ENCODE measurements at places on chromosomes 7 and 10.

GRCh38 chr7:150977382-150978125 lies 567 bp downstream of the KCNH2 start:
- no peak for DNase-seq

GRCh38 chr10:59176241-59177030 lies at the start of gene PHYHIPL:
PHYHIPL (plus strand) TSS chr10:59176643; CDS start chr10:59176854, 211 bp downstream.
- DNase-seq, result peak; percentile 54

DNA sequence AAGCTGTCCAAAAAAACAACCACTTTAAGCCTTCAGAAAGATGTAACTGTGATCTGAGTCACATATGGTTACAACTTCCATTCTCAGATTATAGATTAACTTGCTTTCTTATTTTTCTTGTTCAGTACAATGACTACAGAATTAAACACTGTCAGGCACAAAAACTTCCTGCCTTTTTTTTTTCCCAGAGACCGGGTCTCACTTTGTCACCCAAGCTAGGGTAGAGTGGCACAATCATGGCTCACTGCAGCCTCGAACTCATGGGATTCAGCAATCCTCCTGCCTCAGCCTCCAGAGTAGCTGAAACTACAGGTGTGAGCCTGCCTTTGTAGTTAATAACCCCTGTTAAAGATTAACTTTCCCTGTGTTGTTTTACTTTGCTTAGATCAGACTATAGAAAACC lies 163.2 kb downstream of the AVL9 start:
- no peak for DNase-seq

DNA sequence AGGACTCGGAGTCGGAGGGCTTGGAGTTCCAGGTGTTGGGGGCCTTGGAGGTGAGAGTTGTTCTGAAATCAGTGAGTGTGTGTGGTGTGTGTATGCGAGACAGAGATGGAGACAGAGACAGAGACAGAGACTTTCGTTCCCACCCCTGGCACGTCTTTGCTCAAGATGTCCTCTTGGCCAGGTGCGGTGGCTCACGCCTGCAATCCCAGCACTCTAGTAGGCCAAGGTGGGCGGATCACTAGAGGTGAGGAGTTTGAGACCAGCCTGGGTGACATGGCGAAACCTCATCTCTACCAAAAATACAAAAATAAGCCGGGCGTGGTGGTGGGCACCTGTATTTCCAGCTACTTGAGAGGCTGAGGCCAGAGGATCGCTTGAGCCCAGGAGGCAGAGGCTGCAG lies 20.0 kb upstream of the LIMK1 start:
- DNase-seq, result no peak

- DNase-seq, result no peak
These were observed 148.1 kb downstream of the PAXIP1 start for GRCh38 chr7:154854836-154855235.

GRCh38 chr7:93198472-93198871 lies 27.8 kb downstream of the HEPACAM2 start:
- no peak for DNase-seq

DNA sequence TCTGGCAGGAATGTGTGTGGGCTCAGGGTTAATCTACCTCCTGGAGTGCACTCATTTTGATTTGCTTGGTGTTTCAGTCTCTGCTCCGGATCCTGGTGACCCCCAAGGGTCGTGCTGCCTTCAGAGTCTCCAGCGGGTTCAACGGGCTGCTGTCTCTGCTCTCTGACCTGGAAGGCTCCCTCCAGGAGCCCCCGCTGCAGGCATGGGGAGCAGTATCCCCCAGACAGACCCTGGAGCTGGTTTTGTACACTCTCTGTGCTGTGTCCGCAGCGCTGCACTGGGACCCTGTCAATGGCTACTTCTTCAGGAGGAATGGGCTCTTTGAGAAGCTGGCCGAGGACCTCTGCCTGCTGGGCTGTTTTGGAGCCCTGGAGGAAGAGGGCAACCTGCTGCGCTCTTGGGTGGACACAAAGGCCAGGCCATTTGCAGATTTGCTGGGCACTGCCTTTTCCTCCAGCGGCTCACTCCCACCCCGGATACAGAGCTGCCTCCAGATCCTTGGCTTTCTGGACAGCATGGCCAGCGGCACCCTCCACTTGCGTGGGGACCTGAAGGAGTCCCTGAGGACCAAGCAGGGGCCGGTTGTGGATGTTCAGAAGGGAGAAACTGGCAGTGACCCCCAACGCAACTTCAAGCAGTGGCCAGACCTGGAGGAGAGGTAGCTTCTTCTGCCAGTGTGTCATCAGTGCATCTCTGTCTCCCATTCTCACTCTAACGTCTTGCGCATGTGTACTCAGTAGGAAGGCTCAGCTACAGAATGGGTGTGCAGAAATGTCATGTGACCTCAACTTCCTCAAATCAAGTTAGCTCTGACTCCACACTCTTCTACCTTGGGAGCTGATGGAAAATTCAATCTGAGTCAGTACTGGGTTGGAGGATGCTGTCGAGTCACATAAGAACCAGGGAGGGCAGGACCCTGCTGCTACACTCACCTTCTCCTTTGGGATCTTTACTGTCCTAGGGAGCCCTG lies 58.5 kb downstream of the WDFY4 start:
- no peak for DNase-seq

All from astrocyte of the hippocampus (primary cell).